ENCODE measurements at places on chromosomes 13 and 19.

GRCh38 chr19:50378169-50378862 lies 2.1 kb downstream of the NR1H2 start:
- no peak for DNase-seq

GRCh38 chr13:22926748-22927400 lies 253.9 kb upstream of the SGCG start:
- no peak for DNase-seq

DNA sequence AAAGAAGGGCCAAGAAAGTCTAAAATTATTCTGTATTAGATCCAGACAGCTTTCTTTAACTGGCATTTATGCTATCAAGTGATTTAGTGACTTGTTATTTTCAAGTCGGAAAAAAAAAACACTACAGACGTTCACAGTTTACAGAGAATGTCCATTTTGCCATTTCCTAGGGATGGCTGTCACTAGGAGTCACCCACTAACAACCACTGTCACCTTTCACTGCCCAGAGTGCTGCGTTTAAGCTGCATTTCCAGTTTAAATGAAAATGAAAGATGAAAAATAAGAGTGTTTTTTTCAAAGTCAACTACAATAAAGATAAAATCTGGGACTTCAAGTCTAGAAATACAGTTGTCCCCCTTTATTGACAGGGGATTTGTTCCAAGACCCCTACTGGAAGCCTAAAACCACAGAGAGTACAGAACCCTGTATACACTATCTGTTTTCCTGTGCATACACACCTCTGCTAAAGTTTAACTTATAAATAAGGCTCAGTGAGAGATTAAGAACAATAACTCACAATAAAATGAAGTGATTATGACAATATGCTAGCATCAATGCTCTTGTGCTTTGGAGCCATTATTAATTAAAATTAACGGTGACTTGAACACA lies 112.5 kb downstream of the SACS start:
- DNase-seq = no peak

- peak; percentile 86 for DNase-seq
Measured at GRCh38 chr19:12564016-12564664, 12.9 kb upstream of the ZNF564 start.

GRCh38 chr19:1690699-1691307 lies 38.4 kb upstream of the TCF3 start:
- no peak for DNase-seq

DNA sequence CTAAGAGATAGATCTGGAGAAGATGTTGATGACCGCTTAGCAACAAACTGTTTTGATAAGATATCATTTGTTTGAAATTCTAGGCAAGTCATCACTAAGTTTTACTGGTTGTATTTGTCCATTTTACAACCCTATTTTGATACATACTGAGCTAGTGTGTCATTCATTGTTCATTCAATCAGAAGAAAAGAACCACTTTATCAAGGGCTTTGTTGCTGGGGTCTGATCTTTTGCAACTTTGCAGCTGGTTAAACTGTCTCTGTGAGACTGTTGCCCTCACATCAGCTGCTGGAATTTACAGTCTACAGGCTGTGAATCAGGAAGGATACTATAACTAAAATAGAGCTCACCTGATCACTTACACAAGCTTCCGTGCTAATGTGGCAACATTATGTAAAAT lies 290.5 kb downstream of the RFC3 start:
- DNase-seq = no peak

DNA sequence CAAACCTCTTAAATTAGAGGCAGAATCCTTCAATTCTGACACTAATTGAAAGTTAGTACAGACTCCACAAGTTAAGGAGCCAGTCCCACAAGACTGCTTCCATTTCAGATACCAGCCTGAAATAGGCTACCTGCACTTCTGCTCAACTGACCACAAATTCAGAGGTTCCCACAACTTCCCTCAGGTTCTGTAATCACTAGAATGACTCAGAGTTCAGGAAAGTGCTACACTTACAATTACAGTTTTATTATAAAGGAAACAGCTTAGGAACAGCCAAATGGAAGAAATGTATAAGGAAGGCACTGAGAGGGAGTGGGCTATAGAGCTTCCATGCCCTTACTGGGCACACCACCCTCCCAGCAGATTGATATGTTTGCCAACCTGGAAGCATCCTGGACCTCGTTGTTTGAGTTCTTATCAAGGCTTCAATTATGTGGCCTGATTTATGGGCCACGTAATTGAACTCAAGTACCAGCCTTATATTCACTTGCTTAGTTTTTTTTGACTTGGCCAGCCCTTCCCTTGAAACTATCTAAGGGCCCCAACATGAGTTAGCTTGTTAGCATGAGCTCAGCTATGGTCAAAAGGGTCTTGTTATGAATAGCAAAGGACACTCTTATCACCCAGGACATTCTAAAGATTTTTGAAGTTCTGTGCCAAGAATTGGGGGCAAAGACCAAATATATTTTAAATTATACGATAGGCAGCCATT lies 25.9 kb downstream of the NBEA start:
- no peak for DNase-seq

- DNase-seq = no peak
Measured at GRCh38 chr13:106464076-106464475, 71.4 kb downstream of the EFNB2 start.

GRCh38 chr13:96803456-96804100 lies 190.7 kb downstream of the OXGR1 start:
- no peak for DNase-seq

- DNase-seq = no peak
Measured at GRCh38 chr13:110108348-110109139, 198.4 kb downstream of the COL4A1 start.

DNA sequence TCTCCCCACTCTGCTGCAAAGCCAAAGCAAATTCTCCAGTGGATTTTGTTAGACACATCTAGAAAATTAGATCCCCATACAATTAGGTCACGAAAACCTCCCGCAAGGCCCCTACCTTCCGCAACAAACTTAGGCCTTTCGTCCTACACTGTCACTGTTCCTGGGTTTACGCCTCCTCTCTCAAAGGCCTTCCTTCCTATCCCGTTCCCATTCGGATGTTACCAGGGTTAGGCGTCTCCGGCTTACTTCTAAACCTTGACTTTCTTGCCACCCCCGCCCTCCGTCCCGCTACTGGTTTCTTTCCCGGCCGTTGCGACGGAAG lies 754 bp downstream of the RNF6 start:
- no peak for DNase-seq

DNA sequence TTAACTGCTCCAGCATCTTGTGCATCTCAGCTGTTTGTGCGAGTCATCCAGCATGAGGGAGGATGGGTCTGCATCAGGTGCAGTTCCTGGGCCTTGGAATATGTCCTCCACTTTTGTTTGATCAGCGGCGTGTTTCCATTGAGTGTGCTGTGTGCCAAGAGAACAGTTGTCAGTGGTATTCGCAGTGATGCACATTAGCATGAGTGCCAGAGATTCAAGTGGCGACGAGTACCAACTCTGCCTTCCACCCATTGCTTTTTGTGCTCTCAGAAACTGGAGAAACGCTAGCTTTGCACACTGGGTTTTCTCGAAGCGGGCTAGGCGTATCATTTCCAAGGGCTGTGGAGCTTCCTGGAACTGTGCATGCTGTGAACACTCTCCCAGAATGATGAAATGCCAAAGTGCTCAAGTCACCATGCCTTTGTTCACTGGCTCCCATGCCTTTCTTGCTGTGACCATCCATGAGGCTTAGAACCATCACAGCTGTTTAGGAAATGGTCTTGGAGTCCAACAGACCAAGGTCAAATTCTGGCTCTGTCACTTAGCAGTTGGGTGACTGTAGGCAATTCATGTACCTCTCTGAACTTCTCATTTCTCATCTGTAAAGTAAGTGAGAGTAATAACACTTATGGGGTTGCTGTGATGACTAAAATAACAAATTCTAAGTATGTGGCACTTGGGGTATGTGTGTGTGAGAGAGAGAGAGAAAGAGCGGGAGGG lies 18.4 kb downstream of the LRCH1 start:
- DNase-seq = no peak

- no peak for DNase-seq
Measured at GRCh38 chr13:29473166-29473565, 122.3 kb downstream of the SLC7A1 start.

GRCh38 chr19:40419066-40419612 lies 6.0 kb upstream of the PRX start:
- no peak for DNase-seq

GRCh38 chr13:112483299-112483698 lies 104.7 kb downstream of the TUBGCP3 start:
- no peak for DNase-seq

GRCh38 chr19:15323496-15324235 lies 8.7 kb downstream of the BRD4 start:
- DNase-seq = no peak
